Retina (tissue), 1 donor: ENCODE measurements at places on chromosomes 1 and 21.
A peak's percentile ranks its signal among the peaks of the same experiment; 100 is the strongest.

- no peak for DNase-seq
Observed at GRCh38 chr1:63877021-63877767, 103.4 kb downstream of the ROR1 start.

DNA sequence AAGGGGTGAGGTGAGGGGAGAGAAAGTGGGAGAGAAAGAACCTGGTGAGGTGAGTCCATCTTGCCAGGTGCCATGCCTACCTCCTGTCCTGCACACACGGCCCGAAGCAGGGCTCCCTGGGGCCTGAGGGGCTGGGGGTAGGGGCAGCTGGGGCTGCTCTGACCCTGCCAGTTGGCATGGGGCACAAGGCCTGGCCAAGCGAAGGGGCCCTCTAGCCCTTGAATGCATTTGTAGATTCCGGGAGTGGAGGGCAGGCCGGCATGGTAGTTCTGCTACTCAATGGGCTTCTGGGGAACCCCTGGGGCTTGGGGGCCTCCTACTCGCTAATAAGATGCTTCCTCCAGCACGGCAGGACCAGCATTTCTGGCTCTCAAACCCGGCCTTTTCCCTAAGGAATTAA, 3.6 kb upstream of the PRDM16 start:
- DNase-seq: no peak

DNA sequence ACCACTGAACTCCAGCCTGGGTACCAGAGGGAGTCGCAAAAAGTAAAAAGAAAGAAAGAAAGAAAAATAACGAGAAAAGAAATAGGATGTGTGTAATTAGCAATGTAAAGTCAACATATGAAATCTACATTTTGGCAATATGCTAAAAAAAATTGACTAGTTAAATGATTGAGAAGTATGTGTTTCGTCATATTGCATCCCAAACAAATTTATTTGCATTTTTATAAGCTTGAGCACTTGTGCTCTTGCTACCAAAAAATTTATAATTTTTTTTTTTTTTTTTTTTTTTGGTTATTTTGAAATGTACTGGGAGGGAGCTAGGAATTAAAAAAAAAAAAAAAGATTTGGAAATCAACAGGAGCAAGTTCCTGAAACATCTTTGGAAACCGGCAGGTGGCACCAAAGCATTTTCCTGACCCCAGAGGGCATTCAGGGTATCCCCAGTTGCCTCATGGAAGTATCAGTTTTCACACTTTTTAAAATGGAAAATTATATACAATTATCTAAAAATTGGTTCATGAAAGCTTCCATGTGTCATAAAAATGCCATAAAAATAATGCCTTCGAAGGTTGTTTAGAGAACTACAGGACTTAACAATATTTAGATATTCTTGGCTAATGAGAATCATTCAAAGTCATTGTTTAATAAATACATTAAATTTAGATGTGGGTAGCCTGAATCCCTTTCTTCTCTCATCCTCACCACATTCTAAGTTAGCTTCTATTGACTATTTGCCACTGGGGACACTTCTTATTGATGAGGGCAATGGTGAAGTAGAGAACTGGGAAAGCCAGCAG, 4.8 kb upstream of the HEATR1 start:
- peak; percentile 27 for DNase-seq

- DNase-seq: peak; percentile 71
Observed at GRCh38 chr1:56566994-56567393, 12.4 kb downstream of the PLPP3 start.

DNA sequence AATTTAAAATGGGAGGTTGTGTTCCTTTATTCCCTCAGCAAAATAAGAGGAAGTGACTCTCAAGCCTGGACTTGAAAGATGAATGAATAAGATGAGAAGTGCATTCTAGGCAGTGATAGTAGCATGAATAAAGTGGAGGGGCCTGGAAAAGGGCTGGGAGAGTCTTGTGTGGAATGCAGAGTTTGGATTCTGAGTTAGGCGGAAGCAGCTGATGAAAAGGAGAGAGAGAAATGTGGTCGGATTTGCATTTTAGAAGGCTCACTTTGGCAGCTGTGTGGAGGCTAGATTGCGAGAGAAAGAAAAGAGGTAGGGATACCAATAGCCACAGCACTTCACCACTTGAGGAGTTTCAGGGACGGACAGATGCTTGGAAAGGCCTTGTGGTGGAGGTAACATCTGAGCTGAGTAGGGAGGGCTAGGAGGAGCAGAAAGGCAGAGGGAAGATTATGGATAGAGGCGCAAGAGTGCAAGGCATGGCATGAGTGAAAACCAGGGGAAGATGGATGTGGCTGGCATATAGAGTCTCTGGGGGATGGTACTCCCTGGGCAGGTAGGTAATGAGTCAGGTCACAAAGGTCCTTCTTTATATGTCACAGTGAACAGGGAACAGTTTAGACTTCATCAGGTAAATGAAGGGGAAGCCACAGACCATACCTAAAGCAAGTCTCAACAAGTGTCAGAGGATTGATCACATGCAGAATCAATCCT, 59.6 kb downstream of the ST3GAL3 start:
- DNase-seq: no peak

DNA sequence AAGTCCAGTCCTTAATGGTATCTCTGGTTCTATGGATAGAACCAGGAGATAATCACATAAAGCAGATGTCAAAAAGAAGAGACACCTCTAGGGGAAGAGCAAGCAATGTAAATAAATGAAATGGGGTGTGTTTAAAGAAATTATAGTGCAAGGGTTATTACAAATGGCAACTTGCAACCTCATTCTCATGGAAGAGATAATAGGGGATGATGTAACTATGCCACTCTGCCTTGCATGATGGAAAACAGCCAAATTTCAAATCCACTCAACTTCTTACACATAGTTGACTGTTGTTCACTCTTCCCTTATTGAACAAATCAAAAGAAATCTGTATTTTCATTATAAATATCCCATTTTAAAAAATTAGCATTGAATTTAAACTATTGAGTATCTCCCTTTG, 274.0 kb upstream of the TMPRSS15 start:
- no peak for DNase-seq

DNA sequence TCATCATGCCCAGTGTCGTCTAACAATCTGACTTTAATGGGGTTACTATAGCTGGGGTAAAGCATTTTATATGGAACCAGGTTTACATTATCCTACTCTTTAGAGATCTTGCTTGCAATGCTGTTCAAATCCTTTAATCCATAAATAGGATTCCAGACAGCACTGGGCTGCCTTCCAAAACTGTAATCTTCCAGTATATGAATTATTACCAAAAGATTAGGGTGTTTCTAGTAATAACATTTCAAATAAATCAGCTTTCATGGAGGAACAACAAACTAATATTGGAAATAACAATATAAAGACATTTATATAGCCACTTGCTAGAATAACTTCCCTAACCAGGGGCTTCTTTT, 88.6 kb upstream of the PLXNA2 start:
- no peak for DNase-seq

GRCh38 chr1:43441894-43442637, 11.7 kb downstream of the HYI start:
- no peak for DNase-seq

DNA sequence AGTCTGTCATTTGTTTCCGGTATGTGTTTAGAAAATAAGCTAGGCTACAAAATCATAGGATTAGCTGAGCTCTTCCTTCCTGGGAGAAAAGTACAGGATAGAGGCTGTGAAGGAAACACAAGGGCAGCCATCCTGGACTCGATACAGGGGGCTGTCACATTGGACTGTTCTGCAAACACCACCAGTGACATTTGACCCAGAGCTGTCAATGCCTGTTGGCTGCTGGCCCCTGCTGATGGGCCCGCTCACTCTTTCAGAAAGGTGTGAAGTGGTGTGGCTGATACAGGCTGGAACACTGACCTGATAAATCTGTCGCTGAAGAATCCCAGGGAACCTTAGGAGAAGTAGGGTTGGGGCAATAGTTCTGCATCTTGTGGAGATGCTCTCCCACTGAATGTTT, 183.1 kb downstream of the RHOU start:
- no peak for DNase-seq

GRCh38 chr1:229971141-229971540, 95.9 kb upstream of the GALNT2 start:
- no peak for DNase-seq

GRCh38 chr1:156371553-156372264, 2.7 kb downstream of the RHBG start:
- no peak for DNase-seq

DNA sequence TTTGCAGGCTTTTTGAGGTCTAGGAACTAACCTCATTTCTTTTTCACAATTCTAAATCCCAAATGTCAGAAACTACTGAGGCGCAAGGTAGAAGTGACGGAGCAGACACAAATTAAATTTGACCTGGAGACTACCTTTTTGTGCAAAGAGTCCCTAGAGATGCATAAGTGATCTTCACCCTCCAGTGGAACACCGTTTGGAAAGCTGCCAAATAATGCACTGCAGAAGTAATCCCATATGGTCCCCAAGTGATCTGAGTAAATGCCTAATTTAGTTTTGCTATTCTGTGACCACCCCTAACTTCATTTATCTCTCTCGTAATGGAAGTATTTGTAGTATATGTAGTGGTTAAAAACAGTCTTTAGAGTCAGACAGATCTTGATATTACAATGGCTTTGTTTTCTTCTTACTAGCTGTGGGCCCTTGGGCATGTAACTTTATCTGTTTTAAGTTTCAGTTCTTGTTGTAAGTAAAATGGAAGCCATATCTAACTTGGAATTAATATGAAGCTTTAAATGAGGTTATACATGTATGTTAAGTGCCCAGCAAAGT, 70.4 kb upstream of the IPO9 start:
- DNase-seq: no peak

- no peak for DNase-seq
Observed at GRCh38 chr1:29496701-29497100, 260.4 kb downstream of the PTPRU start.

- DNase-seq: no peak
Observed at GRCh38 chr21:14942801-14943490, 121.9 kb downstream of the NRIP1 start.

- no peak for DNase-seq
Observed at GRCh38 chr1:77686796-77687518, 4.5 kb upstream of the ZZZ3 start.

DNA sequence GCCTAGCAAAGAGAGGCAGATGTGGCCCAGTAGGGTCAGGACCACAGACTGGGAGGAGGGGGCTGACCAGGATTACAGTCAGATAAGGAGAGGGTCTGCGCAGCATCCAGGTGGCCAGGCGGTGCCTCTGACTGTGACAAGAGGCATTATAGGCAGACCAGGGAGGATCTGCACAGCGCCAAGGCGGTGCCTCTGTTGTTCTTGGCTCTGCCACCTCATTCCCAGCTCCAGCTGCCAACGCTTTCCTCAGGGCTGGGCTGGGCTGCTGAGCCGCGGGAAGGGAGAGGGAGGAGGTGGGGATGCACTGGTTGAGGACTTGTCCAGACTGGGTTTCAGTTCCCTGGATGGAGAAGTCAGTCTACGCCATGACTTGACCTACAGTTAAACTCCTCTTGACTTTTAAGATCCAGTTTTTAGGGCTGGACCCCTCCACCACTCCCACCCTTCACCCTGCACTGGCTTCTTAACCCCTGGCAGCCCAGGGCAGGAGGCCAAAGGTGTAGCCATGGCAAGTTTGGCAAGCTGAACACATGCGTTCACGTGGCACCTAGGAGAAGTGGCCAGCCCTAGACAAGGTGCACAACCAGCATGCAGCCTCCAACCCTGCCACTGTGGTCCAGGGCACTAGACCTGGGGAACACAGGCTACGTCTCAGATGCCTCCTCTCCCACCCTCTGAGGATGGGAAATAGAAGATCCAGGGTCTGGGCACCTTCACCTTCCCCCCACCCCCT, 4.5 kb upstream of the CRABP2 start:
- DNase-seq: no peak

- no peak for DNase-seq
Observed at GRCh38 chr1:204986181-204986580, 56.8 kb upstream of the CNTN2 start.

DNA sequence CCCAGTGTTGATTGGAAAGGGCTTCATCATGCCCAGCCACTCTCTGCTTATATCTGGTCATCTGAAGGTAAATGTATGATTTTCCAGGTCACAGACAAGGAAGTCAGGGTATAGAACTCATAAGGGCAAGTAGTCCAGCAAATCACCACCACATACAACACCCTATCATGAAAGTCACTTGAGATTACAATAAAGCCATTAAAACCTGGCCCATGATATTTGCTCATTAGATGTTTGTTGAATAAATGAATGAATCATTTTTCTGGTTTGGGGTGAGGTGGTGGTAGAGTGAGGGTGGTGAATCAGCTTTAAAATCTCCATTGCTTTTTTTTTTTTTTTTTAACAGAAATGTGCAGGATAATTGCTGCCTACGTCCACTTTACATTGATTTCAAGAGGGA, 91.9 kb downstream of the TGFB2 start:
- no peak for DNase-seq

- DNase-seq: no peak
Observed at GRCh38 chr1:204513117-204513716, 3.0 kb upstream of the MDM4 start.

DNA sequence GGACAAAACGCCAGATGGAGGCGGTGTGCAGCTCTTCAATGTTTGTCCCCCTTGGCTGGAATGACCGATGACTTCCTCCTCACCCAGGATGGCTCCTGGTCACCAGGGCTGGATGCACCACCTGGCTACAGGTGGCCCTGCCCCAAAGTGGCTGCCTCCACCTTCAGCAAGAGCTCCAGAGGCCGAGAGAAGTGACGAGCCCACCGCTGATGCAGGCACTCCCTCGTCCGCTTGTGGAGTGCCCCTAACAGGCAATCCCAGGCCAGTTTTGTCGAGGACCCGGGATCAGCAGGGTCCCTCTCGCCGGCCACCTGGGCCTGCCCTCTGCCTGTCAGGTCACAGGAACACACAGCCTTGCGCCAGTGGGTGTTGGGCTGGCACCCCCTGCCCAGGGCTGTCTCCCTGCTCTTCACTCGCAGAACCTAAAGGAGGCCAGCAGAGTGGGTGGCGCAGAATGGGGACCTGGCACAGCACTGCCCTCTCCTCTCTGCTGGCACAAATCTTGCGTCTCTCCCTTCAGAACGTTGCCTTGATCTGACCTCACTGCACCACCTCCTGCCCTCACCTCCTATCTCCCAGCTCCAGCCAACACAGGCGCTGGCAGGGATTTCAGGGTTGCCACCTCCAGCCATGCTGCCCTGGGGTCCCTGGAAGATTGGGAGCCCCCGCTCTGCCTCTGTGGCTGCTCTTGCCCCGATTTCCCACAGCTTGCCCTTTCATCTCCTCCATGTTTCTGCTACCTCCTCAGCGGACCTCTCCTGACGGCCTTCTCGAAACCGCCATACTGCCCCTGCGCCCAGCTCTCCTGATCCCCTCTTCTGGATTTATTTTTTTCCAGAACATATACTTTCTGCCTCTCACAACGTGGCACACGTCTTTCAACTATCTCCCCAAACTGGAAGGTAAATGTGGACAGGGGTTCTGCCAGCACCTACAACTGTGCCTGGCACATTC, 38.6 kb downstream of the SLC45A1 start:
- no peak for DNase-seq

DNA sequence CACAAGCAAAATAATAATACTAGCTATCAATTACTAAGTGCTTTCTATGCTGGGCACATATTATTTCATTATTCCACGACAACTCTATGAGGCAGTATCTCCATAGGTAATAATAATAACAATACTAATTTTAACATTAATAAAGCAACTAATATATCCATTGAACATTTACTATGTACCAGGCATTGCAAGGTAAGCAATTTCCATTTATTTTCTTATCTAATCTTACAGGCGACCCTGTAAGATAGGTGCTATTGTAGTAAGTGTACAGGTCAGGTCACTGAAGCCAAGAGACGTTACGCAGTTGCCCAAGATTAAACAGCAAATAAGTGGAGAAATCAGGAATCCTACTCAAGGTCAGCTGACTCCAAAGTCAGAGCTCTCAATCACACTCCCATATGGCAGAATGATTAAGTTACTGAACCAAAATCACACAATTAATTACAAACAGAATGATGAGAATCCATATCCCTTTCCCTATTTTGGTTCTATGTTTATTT, 198.4 kb downstream of the SLC45A1 start:
- DNase-seq: no peak
